ENCODE measurements at places on chromosomes 4 and X.
A peak's percentile ranks its signal among the peaks of the same experiment; 100 is the strongest.

DNA sequence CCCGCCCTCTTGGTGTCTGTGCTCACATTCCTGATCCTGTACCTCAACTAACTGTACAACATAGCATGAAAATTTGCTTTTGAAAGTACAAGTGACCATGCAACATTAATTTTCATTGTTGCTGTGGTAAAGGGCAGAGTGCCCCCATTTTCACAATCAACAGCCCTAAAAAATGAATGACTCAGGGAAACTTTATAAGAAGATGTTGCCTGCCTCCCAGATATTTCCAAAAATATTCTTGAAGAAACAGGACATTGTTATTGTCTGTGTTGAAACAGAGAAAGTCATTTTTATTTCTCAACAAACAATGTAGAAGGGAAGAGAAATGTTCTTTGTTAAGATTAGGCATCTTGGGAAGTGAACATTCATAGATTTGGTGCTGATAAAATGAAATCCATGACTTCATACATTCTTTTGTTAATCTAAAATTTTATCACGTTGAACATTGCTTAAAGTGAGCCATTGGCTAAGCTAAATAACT lies 113.9 kb upstream of the ANXA3 start:
- DNase-seq: no peak

GRCh38 chr4:1078490-1078889 lies 34.9 kb downstream of the RNF212 start:
- no peak for DNase-seq

DNA sequence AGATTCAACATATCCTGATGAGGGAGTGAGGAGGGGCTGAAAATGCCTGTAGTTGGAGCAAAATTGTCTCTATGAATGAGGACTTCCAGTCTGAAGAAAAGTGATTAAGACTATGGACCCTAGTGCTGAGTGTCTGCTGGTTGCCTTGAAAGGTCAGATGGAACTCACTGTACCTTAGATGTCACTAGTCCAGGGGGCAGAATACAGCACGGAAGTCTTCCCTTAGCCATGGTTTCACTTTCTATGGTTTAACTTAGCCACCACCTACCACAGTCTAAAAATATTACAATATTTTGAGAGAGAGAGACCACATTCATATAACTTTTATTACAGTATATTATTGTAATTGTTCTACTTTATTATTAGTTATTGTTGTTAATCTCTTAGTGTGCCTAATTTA lies 223.1 kb downstream of the FMR1NB start:
- DNase-seq: no peak

GRCh38 chrX:15781961-15782699 lies 8.2 kb upstream of the ZRSR2 start:
- DNase-seq: no peak

DNA sequence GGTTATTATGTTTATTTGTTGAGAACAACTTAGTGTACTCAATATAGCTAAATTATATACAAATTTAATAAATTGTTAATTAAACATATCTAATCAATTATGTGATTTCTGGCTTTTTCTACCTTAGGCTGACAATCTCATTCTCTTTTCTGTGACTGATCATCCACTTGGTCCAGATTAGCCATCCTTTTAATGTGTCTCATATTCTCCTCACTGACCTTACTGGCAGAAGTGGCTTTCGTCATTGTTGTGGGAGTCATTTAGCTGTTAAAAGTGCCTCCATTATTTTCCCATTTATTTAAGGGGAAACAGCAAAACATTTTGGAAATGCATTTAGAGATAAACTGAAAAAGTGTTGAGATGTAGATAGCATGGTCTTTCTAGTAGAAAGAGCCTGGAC lies 172.2 kb downstream of the CCSER1 start:
- DNase-seq: no peak

GRCh38 chrX:15816886-15817285 lies 26.6 kb downstream of the ZRSR2 start:
- peak; percentile 9 for DNase-seq

GRCh38 chrX:12137951-12138360 lies 317 bp upstream of the FRMPD4 start:
- DNase-seq: no peak

GRCh38 chrX:45660477-45660876 lies 459.8 kb upstream of the DIPK2B start:
- DNase-seq: no peak

- DNase-seq: no peak
Observed at GRCh38 chr4:42750091-42750490, 93.2 kb upstream of the ATP8A1 start.

DNA sequence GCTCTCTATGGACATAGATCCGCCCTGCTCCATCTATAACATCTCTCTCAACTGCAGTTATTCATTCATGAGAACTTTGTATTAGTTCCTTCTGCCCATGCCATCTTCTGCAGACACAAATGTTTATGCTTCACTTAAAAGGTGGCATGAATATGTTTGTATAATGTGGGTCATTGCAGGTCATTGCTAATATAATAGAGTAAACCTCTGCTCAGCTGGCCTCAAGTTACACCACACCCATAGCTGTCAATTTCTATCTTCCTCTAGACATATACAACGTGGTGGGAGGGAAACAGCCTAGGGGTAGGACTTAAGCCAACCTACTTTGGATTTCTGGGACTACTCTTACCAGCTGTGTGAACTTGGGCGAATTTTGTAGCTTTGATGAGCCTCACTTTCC lies 129.8 kb downstream of the ATXN3L start:
- no peak for DNase-seq

Measured in astrocyte of the cerebellum (primary cell).